ENCODE measurements at places on chromosomes 5 and 9.

GRCh38 chr5:122985954-122986721 lies 50.4 kb downstream of the PPIC start:
- no peak for DNase-seq

DNA sequence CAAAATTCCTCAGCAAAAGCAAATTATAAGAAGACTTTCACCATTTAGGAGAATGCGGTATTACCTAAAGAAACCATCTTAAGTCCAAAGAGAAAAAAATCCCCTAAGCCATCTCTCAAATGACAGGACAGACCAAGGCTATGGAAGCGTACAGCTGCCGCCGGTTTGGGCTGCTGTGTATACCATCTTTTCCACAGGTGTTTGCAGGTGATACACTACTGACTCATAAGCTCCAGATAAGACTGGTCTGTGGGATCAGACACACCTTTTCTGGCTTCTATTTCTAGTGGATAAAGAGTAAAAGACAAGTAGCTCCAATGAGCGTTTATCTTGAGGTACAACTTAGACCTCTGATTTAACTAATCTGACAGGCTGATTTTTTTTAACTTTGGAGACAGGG lies 7.7 kb downstream of the CDKN2AIPNL start:
- no peak for DNase-seq

DNA sequence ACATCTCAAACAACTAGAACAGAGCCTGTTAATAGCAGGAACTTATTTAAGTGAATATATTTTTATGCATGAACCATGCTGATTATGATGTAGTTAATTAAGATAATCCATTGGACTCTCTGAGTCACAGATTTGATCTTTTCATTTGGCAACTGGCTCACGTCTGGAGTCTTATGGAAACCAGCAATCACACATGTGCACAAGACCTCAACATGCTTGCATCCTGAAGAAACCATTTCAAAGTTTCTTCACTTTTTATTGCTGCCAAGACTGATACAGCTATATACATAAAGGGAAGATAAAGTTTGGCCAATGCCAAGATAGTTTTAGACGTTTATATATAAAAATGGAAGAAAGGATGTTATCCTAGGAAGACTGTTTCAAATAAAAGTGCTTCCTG lies 13.3 kb upstream of the C9 start:
- no peak for DNase-seq

DNA sequence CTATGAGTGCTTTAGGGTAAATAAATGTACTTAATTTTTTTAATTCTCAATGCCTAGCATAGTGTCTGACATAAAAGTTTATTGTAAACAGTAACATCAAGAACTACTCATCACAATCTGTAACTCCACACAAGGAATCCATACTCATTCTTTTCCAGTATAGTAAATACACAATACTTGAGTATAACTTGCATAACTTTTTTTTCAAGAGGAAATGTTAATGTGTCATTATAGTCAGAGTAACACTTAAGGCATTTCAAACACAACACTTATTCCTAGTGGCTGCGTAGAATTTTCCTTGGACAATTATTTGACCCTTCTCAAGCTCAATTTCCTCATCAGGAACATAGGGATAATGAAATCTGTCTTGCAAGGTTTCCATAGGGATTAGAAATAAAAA lies 584.3 kb downstream of the CAAP1 start:
- no peak for DNase-seq

DNA sequence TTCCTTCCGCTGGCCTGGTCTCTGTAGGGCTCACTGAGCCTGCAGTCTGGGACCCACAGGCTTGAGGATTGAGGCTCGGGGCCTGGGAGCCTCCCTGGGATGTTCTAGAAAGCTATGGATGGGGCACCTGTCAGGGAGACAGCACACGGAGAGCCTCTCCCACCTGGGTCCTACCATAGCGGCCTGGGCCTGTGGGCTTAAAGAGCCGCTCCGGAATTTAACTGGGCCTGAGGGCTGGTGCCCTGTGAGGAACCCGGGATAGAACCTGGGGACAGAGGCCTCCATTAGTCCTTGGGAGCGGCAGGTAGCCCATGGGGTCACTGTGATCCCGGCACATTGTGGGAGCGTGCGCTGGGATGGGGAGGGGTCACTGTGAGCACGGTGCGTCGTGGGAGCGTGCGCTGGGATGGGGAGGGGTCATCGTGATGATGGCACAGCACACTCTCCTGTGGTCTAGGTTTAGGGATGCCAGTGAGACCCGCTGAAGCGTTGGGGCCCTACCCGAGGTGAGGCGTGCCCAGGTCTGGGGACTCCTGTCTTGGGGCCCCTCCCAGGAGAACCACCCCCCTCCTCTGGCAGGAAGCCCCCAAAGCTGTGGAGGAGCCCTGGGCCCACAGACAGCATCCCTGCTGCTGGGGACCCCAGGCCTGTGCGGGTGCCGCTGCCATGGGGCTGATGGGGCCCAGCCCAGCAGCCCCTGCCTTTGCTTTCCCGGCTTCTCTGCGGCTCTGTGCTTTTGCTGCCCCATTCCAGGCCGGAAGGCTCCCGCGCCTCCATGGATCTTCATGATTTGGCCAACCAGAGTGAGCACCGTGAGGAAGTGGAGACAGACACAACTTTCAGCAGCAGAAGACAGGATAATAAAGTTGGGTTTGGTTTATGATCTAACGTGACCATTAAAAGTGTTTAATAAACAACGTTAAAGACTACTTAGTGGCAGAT lies 3.4 kb upstream of the CEP72 start:
- no peak for DNase-seq

- no peak for DNase-seq
Observed at GRCh38 chr5:132102101-132102701, 28.6 kb downstream of the CSF2 start.

DNA sequence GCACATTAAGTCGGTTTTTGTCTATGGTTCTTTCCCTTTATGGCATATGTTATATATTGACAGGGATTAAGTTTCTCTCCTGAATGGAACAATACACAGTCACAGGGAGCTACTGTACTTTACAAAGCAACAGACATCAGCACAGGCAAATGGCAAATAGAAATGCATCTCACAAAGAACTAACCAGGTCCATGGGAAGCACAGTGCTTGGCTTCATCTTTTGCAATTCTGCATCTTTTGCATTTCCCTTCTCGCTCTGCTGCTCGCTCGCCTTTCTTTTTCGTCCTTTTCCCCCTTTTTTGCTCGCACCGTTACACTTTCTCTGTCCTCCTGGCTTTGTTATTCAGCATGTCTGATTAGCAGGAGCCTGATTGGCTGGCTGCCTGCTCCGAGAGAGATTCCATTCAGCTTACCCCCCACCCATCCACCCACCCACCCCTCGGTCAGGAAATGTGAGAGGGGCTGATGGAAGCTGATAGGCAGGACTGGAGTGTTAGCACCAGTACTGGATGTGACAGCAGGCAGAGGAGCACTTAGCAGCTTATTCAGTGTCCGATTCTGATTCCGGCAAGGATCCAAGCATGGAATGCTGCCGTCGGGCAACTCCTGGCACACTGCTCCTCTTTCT lies at the start of gene ADAMTSL1:
TSS of gene ADAMTSL1 (plus strand) at position 502 of the 628 bp plus-strand sequence. CDS start at position 582, 80 bp downstream.
- DNase-seq: no peak

DNA sequence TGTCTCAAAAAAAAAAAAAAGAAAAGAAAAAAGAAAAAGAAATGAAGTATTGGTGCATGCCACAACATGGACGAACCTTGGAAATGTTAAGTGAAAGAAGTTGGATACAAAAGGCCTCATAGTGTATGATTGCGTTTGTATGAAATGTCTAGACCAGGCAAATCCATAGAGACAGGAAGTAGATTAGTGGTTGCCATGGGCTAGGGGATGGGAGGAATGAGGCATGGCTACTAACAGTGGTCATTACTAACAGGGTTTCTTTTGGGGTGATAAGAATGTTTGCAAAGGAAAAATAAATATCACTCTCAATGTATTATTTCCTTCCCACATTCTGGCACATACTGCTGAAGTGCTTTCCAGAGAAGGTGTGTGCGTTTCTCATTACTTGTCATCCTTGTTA lies 44.1 kb downstream of the UGCG start:
- no peak for DNase-seq

GRCh38 chr5:44769877-44770209 lies 38.9 kb upstream of the MRPS30 start:
- DNase-seq: no peak

GRCh38 chr5:150431574-150431973 lies 18.0 kb downstream of the RPS14 start:
- no peak for DNase-seq

DNA sequence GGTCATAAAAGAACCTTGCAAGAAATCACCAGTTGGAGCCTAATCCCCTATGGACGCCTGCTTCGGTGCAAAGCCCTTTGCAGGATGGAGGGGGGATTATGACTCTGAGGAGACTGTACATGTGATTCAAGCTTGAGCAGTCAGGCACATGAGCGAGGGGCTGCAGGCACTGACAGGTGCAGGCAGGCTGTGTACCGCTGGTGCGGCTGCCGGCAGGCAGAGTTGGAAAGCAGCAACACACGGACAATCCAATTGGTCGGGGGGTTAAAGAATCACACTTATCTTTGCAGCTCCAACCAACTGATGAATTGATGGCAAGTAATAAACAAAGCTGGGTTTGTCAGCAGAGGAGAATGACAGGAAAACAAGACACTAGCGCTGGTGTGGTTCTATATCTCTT lies 5.7 kb downstream of the WHRN start:
- peak; percentile 46 for DNase-seq

GRCh38 chr5:119814655-119815054 lies 185.3 kb downstream of the FAM170A start:
- DNase-seq: no peak

DNA sequence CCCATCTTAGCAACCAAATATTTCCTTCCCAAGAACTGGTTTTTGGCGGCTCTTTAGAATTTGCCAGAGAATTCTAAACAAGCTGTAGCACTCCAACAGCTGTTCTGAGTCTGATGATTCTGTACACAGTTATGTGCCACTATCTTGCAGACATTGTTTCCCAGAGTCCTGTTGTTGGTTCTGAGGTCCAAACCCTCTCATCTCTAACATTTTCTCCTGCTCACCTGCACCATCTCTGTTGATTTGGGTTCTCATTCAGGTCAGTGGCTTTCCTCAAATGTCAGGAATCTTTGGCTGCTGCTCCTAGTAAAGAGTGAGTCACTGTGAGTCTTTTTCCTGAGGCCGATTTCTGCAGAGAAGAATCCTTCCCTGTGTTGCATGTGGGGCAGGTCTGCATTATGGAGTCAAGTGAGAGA lies 50.0 kb downstream of the CAMSAP1 start:
- no peak for DNase-seq

- DNase-seq: no peak
Observed at GRCh38 chr9:91100878-91101450, 260.8 kb downstream of the AUH start.

All from C1 segment of cervical spinal cord (tissue), 14 donors.